ENCODE measurements at places on chromosomes 4 and X. TPM values are rescaled to one million over a fixed set of nuclear protein-coding genes. Genes with fewer than 3 reads are reported as not detected.

Gene EVC
- 8.0 TPM for total RNA-seq

Gene F11
- total RNA-seq = not detected

Gene EREG
- 9.5 TPM for total RNA-seq

Gene ARHGAP36
- not detected for total RNA-seq

Gene WDFY3
- 5.7 TPM for total RNA-seq

Gene MYOZ2
- total RNA-seq = not detected

Gene TRIM75
- not detected for total RNA-seq

Gene L1CAM
- total RNA-seq = 20.2 TPM

Gene CENPVL1
- total RNA-seq = not detected

Gene NELFA
- 25.3 TPM for total RNA-seq

Gene TRPC3
- 0.08 TPM for total RNA-seq

Gene ASB5
- total RNA-seq = 0.03 TPM

Gene HTR2C
- total RNA-seq = not detected

Gene TRIM60
- not detected for total RNA-seq

Gene PLXNB3
- total RNA-seq = 3.9 TPM

Gene HTN3
- not detected for total RNA-seq

Gene QRFPR
- total RNA-seq = 0.08 TPM

Gene SPOCK3
- total RNA-seq = 0.35 TPM

Gene SLITRK4
- total RNA-seq = not detected

Gene RAB28
- 9.2 TPM for total RNA-seq

Gene MND1
- 11.6 TPM for total RNA-seq

Gene CXorf66
- not detected for total RNA-seq

Gene ETDB
- total RNA-seq = not detected

Gene FAM53A
- 1.00 TPM for total RNA-seq

Gene ARR3
- not detected for total RNA-seq

Gene POLN
- 0.53 TPM for total RNA-seq

Gene AFM
- total RNA-seq = not detected

Gene TENM3
- 1.6 TPM for total RNA-seq

Gene PAGE4
- total RNA-seq = not detected

Gene NPY5R
- total RNA-seq = not detected

Gene MAGEB3
- not detected for total RNA-seq

Gene ALB
- total RNA-seq = 0.16 TPM

Gene ANKRD50
- total RNA-seq = 4.9 TPM

Gene ARMCX2
- total RNA-seq = 0.06 TPM

Gene EDNRA
- total RNA-seq = 0.21 TPM

Gene HPSE
- total RNA-seq = 1.3 TPM

Gene RAB40A
- 0.10 TPM for total RNA-seq

Measured in A549 treated with AZD2906 at 1 μM for 4 hours (cell line).